Large intestine (tissue), 12 donors: ENCODE measurements at places on chromosomes 13 and 19. TPM values are rescaled to one million over a fixed set of nuclear protein-coding genes. Genes with fewer than 3 reads are reported as not detected.
A peak's percentile ranks its signal among the peaks of the same experiment; 100 is the strongest.

CFAP97D2 gene
- 0.06 TPM for polyA plus RNA-seq

LILRA1 gene
- polyA plus RNA-seq: 0.43 TPM

CBLC gene
- 49.5 TPM for polyA plus RNA-seq

- no peak for DNase-seq
Measured at GRCh38 chr13:31043957-31044356, 111.5 kb downstream of the TEX26 start.

GRCh38 chr13:90187478-90188350 is 1159.8 kb upstream of the MIR17HG start:
- no peak for DNase-seq

- DNase-seq: no peak
Measured at GRCh38 chr13:48790966-48791365, 137.2 kb downstream of the CYSLTR2 start.

GRCh38 chr13:111476197-111476596 is 155.8 kb downstream of the TEX29 start:
- no peak for DNase-seq

DNA sequence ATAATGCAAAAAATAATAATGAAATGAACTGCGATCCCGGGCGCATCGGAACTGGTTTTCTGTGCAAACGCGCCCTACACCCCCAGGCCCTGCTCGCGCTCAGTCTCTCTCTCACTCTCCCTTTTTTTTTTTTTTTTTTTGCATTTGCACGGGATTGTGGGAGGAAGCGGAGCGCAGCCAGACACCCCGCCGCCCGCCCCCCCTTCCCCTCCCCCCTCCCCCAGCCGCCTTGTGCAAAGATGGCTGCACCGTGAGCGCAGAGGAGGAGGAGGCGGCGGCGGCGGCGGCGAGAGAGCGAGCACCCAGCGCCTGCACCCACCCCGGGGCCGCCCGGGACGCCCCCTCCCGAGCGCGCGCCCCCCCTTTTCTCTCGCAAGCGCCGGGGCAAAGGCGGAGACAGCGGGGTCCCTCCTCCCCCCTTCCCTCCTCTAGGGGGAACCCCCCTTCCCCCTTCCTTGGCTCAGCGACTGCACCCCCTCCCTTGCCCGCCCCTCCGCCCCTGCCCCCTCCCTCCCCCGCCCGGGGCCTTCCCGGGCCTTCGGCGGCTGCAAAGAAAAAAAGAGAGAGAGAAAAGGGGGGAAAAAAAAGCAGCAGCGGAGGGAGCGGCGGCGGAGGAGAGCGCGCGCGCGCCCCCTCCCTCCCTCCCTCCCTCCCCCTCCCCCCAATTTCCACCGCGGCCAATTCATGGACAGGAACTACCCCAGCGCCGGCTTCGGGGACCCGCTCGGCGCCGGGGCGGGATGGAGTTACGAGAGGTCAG is at the start of gene PRR12:
TSS of gene PRR12 (plus strand) at position 212 of the 760 bp plus-strand sequence. CDS start at position 685, 473 bp downstream.
- no peak for DNase-seq

GRCh38 chr19:11125994-11126685 is 29.4 kb downstream of the SPC24 start:
- DNase-seq: peak; percentile 55

DNA sequence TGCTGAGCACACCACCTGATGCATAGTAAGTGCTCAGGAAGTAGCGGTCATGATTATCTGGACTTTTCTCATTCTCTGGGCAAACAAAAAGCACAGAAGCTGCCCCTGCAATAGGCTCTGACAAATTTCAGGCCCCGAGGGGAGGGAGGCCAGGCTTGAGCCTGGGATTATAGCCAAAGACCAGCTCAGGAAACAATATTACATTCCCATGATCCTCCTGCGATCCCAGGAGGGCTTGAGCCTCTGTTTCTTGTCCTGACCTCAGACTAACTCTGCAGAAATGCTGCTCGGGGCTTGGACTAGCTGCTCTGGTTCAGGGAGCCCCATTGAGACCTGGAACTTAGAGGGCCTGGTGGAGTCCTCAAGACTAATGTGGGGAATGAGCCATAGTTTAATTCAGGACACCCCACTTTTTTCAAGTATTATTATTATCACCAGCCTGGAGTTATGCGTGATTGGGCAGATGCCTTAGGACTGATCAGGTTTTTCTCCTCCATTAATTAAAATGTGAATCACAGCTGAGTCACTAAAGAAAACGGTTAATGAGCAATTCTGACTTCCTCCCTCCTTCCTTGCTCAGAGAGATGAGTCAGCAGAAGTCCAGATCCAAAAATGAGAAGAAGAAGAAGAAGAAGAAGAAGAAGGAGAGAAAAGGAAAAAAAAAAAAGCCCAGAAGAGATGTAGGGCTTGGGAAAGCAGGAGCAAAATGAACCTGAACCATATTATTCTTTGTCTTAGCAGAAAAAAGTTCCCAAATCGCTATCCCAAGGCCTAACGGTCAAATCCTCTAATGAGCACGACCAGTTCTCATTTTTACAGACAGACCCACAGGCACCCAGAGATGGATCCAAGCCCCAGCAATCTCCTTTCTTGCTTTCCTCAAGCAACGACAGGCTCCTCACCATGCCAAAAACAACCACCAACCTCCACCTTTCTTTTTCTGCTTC is 107.2 kb downstream of the CACNA1A start:
- DNase-seq: no peak

DNA sequence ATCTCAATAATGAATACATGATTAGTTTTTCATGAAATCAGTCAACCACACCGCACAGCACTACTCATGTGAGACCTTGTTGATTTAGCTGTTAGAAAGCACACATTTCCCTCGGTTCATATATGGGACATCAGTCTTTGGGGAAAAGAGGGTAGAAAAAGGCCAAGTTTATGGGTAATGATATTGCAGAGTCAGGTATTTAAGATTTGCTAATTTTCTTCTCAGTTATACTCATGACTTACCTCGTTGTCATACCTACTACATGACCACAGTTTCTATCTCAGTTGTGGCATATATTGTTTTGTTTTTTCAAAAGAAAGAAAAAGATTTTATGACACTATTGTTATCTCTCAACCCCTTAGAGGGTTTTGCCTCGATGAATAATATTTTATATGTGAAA is 165.6 kb downstream of the POU4F1 start:
- no peak for DNase-seq

- DNase-seq: no peak
Measured at GRCh38 chr13:105089858-105090643, 1445.4 kb downstream of the EFNB2 start.
